ENCODE measurements at places on chromosomes 1 and 21.

GRCh38 chr1:114482585-114482984 is 28.4 kb downstream of the TRIM33 start:
- no peak for DNase-seq

DNA sequence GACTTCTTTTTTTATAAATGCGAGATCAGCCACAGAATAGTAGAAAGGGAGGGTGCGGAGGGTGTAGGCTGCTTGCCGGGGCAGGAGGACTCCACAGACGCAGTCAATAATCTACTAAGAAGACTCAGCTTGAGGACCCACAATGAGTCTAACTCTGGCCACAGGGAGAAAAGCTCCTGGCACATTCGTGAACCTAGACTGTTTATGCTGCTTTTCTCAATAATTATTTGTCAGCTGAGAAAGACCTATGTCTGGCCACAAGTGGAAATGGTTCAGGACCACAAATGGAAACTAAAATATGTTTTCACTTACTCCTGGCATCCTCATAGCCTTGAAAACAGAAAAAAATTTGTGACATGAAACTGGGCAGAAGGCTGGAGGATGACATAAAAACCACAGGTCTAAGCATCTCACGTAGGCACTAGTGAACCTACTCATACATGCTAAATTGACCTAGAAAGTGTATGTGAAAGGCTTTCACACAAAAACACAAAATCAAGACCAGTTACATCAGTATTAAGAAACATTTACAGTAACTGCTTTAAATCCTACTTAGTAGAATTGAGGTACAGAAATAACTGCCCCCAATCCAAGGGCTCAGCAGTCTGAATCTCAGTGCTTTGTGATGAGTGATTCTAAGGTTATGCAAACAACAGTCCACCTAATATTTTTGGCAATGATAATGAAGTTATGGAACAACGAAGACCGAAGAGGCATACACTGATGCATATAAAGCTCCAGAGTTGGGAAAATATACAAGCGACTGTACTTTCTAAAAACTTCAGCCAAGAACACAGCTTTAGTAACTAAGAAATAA is 159.5 kb downstream of the SLC45A1 start:
- no peak for DNase-seq

DNA sequence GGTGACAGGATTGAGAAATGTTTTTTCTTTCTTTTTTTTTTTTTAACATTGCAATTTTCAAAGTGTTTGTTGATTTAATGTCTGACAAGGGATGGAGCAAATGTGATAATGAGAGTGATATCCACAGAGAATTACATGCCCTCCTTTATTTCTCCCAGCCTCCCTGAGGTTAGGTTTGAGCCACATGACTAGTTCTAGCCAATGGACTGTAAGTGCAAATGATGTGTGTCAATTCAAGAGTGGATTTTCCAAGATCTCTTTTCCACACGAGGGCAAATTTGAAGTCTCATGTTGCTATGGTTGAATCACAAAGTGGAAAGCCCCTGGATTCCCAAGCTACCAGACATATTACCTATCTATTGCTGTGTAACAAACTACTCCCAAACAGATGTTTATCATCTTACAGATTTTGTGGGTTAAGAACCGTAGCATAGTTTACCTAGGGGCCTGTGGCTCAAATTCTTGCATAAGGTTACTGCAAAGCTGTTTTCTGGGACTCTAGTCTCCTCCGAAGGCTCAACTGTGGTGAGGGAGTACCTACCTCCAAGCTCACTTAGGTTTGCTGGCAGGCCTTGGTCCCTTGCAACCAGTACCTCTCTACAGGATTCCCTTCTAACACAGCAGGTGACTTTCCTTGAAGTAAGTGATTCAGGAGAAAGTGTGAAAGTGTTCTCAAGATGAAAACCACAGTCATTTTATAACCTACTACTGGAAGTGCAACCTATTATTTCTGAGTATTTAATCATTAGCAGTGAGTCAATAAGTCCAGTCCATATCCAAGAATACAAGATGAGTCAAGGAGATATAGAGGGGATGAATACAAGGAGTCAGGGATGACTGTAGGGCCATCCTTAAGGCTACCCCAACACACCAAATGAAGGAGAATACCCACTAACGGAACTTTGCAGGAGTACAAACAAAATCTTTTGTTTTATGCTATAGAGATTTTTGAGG is 533.6 kb downstream of the PTPRC start:
- no peak for DNase-seq

DNA sequence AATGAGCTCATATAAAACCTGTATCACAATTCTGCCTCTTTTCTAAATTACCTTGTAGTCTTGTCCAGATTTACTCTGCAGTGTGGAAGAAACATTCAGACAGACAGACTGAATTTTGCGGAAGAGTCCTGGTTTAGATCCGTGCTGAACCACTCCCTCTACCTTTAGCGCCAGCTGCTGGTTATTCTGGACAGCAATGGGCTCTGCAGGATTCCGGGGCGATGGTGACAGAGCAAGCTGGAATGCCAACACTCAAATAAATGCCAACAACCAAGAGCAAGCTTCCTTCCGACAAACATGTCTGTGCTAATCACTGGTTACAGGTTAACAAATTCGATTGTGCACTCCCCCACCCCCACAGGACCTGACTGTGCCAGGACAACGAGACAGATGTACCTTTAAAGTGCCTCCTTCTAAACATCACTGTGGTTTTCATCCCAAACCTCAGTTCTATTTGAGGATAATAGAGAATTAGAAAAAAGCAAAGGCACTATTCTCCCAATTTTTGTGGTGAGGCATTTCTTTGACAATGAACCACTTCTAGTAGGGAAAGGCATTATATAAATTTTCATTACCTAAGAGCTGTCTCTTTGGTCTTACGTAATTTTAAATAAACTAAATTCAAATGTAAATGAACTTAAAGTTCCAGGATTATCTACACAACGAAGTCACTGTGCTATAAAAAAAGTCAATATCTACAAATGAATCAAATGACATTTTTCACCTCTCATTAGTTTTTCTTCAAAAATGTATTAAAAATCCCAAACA is 90.4 kb downstream of the INTS7 start:
- no peak for DNase-seq

DNA sequence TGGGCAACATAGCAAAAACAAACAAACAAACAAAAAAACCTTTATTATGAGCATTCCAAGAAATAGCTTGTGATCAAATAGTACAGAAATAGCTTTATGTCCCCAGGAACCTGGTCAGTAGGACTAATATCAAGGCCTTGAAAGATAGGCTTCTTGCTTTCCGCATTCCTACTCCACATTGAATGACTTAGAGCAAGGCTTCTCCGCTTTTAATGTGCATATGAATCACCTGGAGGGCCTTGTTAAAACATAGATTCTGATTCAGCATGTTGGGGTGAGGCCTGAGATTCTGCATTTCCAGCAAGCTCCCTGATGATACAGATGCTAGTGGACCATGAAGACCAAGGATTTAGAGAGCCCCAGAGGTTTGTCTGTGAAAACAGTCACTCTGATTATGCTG is 17.4 kb downstream of the PLEKHA6 start:
- DNase-seq, result no peak

GRCh38 chr1:212139526-212140135 is 104.1 kb downstream of the DTL start:
- no peak for DNase-seq

- no peak for DNase-seq
These were observed 108.6 kb downstream of the SIM2 start for GRCh38 chr21:36807422-36807928.

GRCh38 chr1:37354876-37355650 is 119.3 kb upstream of the ZC3H12A start:
- DNase-seq, result no peak

DNA sequence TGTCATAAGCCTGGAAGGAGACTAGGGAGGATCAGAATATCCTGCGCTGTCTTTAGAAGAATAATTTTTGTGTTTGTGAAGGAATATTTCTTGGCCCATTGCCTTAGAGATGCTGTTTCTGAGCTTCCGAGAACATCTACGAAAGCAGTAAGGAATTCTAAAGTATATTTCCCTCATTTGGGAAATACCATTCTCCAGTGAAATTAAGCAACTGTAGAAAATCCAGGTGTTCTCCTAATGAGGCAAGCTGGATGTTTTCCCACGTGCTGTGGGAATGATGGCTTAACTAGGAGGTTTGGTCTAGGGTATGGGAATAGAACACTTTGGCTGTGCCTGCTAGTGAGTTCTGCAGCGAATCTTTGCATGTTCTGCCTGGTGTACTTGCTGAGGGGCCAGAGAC is 168.9 kb upstream of the KIAA0040 start:
- no peak for DNase-seq

DNA sequence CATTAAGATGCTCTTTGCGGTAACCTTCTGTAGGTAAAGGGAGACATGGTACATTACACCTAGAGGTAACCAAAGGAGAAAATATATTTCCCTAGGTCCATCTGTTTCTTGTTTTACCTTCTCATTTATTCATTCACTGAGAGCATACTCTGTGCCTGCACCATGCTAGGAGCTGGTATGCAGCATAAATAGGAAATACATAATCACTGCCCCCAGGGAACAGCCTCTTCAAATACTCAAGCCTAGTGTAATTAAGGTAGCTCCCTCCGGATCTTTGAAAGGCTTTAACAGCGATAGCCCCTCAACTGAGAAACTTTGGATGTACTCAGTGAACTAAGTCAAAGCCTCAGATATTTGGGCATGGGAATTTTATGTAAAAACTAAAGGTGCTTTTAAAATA is 123.6 kb downstream of the GABPA start:
- no peak for DNase-seq

- DNase-seq, result no peak
These were observed 13.5 kb downstream of the LDLRAP1 start for GRCh38 chr1:25556791-25557476.

- no peak for DNase-seq
These were observed 647 bp downstream of the S100A8 start for GRCh38 chr1:153389973-153390879.

GRCh38 chr21:26732432-26733221 is 112.6 kb downstream of the ADAMTS1 start:
- DNase-seq, result peak; percentile 70

- no peak for DNase-seq
These were observed 648 bp upstream of the DR1 start for GRCh38 chr1:93344886-93345632.

- no peak for DNase-seq
These were observed 55.1 kb upstream of the COX20 start for GRCh38 chr1:244780311-244780710.

DNA sequence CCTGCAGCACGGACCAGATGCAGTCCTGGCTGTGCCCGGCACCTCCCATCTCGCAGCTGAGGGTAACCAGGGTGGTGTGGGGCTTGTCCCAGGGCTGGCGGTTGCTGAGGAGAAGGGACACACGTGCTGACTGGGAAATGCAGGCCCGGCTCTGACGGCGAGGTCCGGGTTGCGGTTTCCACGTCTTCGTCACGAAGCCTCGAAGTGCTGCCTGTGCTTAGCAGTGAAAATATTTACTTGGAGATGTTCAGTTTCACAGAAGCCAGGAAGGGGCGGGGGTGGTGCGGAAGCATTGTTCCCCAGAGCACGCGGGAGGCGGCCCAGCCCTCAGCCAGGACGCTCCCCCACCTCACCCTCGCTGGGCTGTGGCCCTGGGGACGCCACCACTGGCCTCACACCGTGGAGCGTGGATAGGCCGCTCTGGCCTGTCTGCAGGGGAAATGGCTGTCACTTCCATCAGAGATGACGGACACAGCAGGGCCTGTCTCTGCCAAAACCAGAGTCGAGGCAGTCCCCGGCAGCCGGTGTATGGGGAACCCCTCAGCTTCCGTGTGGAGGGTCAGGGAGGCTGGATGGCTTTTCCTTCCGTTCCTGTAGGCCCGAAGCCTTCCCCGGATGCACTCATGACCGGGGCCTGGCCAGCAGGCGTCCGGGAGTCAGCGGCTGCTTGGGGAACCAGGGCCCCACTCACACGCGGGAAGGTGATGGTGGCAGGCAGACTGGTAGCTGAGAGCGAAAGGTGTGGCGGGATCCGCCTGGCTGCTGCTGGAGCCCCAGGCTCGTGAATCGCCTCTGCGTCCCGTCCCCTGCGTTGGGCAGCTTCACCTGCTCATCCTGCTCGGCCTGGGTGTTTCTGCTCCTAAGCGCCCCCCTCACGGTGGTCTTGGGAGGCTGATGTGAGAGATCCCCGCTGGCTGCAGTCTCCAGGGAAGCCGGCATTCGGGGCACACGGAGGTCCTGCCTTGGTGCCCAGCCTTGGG is 14.7 kb upstream of the POFUT2 start:
- DNase-seq, result peak; percentile 82

GRCh38 chr1:209412036-209412435 is 171.5 kb upstream of the CAMK1G start:
- DNase-seq, result no peak

GRCh38 chr1:27356619-27357280 is 10.0 kb downstream of the MAP3K6 start:
- DNase-seq, result no peak

- DNase-seq, result no peak
These were observed 4.1 kb downstream of the KIF21B start for GRCh38 chr1:201019321-201019977.

DNA sequence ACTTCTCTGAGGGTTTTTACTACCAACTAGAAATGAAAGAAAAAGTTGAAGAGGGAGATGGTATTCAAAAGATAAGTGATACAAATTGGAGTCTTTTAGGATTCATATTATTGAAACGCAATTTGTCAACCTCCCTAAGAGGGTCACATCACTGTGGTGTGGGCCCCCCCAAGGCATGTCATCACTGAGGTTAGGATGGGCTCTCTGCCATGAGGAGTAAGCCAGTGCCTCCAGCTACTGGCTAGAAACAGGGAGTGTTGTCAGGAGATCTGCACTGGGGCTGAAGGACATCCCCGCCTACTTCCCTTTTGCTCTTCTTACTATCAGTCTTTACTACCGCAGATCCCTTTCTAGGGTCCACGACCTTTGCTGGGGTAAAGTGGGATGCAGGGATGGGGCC is 25.9 kb downstream of the ITSN1 start:
- DNase-seq, result no peak

GRCh38 chr1:162087111-162087510 is 17.6 kb downstream of the NOS1AP start:
- no peak for DNase-seq

- DNase-seq, result no peak
These were observed 29.0 kb upstream of the CFHR4 start for GRCh38 chr1:196858811-196859210.

DNA sequence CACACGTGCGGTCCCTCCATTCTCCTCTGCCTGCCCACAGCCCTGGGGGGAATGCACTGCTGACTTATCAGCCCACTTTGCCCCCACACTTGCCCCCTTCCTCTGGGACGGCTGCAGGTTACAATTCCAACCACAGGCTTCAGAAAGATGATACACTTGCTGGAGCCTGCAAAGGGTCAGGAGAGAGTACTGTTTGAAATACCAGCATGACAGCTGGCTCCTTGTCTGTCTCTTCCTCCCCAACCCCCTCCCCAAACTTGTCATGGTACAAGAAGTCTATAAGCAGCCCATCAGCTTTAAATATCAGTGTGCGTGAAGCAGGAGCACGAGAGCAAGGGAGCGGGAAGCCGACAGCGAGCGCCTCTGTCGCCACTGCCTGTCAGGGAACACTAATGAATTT is 62.4 kb downstream of the ERI3 start:
- DNase-seq, result no peak

DNA sequence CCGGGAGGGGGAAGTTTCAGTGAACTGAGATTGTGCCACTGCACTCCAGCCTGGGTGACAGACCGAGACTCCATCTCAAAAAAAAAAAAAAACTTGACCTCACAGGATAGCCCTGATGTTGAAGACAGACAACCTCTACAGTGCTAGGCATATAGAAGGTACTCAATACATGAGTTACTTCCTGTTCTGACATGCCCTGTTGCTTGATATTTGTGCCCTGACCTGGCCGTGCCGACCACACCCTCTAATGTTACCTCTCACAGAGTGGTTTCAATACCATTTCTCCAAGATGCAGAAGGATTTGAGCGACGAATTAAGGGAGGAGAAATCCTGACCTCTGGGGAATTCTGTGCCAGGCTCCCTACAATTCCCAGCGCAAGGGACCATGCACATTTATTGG is 5.2 kb downstream of the PTAFR start:
- no peak for DNase-seq
